ENCODE measurements at places on chromosomes 7 and 10. TPM values are rescaled to one million over a fixed set of nuclear protein-coding genes. Genes with fewer than 3 reads are reported as not detected.

DNA sequence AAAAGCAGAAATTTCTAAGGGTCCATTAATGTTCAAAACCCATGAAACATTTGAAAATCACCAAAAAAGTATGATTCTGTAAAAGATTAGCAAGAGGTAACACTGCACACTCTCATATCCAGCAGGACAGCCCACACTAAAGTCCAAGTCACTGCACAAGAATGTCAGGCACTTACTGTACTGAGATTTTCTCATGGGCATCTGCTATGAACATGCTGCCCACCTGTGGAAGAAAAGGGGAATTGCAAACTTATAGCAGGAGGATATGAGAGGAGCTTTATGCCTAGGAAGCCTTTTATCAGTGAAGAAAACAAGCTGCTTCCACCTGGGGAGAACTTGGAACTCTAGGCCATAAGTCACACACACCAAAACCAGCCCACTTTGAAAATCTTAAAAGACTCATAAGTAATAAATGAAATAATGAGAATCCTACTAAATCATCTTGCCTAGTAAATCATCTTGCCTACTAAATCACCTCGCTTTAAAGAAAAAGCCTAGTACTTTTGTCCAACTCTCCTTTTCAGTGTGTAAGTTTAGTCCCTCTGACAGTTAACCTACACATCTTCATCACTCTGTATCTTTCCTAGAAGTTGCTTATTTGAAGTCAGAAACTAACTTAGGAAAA is 46.1 kb downstream of the ARMH3 start:
- H3K36me3 ChIP-seq = peaks cover 15% of the 10 kb centered on the region
- H3K27me3 ChIP-seq = no peaks in the 10 kb centered on the region
- peak; percentile 85 for DNase-seq
- H3K27ac ChIP-seq = peak overlapping the region; percentile 36

Gene ASZ1
- not detected for polyA plus RNA-seq

Gene HOXA9
- not detected for polyA plus RNA-seq

DNA sequence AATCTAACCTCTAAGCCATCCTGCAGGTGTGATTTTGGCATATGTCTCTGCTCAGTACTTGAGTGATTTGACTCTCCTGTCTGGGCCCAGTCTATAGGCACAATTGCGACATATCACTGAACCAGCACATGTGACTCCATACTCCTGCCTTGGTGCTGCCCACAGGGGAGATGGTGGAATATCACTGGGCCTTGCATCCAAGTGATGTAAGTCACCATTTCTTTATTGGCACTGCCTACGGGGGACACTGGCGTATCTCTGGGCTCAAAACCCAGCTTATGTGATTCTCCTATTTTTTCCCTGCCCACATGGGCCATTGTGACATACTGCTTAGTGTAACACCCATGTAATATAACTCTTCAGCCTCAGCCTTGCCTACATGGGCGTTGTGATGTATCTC is 48.1 kb upstream of the ZNF680 start:
- no peak overlapping the region for H3K4me3 ChIP-seq
- H3K4me1 ChIP-seq = no peaks in the 10 kb centered on the region
- no peak for DNase-seq
- no peaks in the 10 kb centered on the region for H3K36me3 ChIP-seq
- no peaks in the 10 kb centered on the region for H3K27me3 ChIP-seq

- no peak overlapping the region for H3K4me3 ChIP-seq
- no peaks in the 10 kb centered on the region for H3K4me1 ChIP-seq
- no peaks in the 10 kb centered on the region for H3K27me3 ChIP-seq
- DNase-seq = peak; percentile 6
- no peak overlapping the region for H3K27ac ChIP-seq
Measured at GRCh38 chr10:33661580-33662336, 327.3 kb upstream of the NRP1 start.

DNA sequence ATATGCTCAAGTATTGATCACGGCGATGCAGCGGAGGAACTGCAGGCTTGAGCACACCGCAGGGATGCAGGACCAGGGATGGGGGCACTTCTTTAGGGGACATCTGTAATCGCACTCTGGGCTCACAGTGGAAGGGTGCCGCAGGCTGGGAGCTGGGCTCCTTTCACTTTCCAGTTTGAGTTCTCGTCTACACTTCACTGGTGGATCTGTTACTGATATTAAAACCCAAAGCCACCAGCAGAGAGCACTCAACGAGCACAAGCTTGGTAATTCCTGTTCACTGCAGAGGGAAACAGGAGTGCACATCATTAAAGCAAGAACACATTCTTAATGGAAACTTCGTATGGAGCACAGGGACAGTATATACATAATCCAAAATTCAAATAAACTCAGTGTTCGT is 91.3 kb downstream of the PARD3 start:
- H3K27ac ChIP-seq = no peak overlapping the region
- H3K4me3 ChIP-seq = no peak overlapping the region
- no peaks in the 10 kb centered on the region for H3K4me1 ChIP-seq

DNA sequence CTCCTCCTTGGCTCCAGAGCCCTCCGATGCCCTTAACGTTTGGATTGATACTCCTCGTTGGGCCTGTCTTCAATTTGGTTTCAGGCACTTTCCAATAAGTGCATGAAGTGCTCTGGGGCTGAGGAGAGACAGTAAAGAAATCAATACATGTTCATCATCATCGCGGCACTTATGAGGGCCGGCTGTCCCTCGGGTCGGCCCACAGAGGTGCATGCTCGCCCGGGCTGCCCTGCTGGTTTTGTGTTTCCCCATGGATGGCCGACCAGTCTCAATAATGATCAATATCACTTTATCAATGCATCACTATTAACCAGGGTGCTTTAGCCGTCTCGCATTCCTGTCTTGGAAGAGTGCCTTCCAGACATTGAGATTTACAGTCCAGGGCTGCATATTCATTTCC is 154.2 kb downstream of the EBF3 start:
- no peaks in the 10 kb centered on the region for H3K36me3 ChIP-seq
- H3K4me3 ChIP-seq = no peak overlapping the region
- no peaks in the 10 kb centered on the region for H3K4me1 ChIP-seq
- no peak overlapping the region for H3K27ac ChIP-seq
- DNase-seq = no peak
- no peaks in the 10 kb centered on the region for H3K27me3 ChIP-seq

DNA sequence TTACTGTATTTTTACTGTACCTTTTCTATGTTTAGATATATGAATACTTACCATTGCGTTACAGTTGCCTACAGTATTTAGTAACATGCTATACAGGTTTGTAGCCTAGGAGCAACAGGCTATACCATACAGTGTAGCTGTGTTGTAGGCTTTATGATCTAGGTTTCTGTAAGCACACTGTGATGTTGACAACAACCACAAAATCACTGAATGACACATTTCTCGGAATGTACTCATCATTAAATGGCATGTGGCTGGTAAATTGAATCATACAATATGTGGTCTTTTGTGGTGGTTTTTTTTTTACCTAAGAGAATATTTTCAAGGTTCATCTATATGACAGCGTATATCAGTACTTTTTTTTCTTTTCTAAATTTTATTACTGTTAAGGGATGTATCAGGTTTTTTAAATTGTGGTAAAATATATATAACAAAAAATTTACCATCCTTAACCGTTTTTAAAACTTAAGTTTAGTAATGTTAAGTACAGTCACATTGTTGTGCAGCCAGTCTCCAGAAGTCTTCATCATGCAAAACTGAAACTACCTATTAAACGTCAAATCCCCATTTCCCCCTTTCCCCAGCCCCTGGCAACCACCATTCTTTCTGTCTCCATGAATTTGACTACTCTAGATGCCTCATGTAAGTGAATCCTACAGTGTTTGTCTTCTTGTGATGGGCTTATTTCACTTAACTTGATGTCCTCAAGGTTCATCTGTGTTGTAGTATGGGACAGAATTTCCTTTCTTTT is 21.5 kb downstream of the BTAF1 start:
- no peaks in the 10 kb centered on the region for H3K4me1 ChIP-seq
- no peak for DNase-seq
- H3K36me3 ChIP-seq = no peaks in the 10 kb centered on the region
- no peaks in the 10 kb centered on the region for H3K27me3 ChIP-seq
- H3K4me3 ChIP-seq = no peak overlapping the region

DNA sequence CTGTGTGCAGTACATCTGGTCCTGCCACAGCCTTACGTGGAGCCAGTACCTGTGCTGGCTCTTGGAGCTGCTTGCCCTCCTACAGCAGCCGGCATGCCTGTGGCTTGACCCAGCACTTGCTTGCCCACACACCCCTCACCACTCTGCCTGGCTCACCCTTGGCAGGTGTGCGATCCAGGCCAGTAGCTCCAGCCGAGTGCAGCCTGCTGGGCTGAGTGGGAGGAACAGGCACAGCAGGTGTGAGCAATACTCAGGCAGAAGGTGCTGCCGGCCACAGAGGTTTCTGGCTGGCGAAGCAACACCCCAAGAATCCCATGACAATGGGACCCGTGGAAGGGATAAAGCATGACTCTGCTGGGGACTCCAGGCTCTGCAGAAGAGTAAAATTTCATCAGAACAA is 173.5 kb upstream of the ADCY1 start:
- no peak for DNase-seq
- H3K36me3 ChIP-seq = no peaks in the 10 kb centered on the region
- H3K4me3 ChIP-seq = no peak overlapping the region
- H3K27me3 ChIP-seq = no peaks in the 10 kb centered on the region
